ENCODE measurements at places on chromosomes 4 and X.

DNA sequence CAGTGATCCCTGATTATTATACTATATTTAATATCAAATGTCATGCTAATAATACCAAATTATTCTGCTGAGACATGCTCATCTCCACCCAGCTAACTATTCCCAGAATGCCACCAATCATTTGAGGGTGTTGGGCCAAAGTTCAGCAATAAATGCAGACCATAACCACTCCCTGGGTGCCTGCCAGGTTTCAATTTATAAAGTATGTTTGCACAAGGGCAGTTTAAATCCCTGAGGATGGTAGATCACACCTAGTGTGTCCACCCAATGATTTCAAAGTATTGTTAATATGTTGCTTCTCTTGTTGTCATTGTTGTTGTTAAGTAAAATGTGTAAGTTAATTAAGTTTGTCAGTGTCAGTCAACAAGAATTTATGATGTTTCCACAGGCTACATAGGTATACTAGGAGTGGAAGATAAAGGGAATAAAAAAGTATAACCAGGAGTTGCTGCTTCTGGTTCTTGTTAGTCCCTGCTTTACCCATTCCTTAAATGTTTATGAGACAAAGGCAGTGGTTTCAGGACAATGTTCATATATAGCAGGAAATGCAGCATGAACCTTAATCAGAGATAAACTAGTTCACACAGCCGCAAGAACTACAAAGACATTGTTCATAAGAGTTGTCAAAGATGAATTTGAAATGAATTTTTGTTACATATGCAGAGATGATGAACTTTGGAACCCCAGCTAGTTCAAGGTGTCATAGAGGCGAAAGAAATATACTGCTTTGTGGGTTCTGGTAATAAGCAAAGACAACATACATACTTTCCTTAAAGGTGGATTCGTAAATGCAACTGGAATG is 25.5 kb downstream of the HPGD start:
- no peak for DNase-seq

- no peak for DNase-seq
Observed at GRCh38 chr4:148487181-148487580, 45.0 kb upstream of the NR3C2 start.

DNA sequence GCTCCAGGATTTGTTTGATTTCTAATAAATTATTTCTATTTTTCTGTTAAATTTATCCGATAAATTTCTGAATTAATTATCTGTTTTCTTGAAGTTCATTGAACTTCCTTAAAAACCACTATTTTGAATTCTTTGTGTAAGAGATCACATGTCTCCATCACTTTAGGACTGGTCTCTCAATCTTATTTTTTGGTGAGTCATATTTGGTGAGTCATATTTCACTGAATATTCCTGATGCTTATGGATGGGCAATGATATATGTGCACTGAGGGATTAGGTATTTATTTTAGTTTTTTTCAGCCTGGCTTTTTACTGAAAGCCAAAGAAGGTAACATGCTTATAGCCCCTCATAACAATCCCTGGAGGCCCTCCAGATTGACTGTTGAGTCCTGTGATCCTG is 48.5 kb upstream of the IL15 start:
- DNase-seq = no peak

DNA sequence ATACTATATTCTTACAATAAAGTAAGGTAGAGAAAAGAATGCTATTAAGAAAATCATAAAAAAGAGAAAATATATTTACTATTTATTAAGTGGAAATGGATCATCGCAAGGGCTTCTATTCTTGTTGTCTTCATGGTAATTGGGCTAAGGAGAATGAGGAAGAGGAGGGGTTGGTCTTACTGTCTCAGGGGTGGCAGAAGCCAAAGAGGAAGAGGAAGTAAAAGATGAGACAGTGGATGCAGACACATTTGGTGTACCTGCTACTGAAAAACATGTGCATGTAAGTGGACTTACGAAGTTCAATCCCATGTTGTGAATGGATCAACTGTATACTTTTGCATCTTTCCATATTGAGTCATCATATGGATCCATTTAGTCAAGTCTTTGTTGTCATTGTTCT is 1502.1 kb upstream of the ADGRL3 start:
- no peak for DNase-seq

GRCh38 chrX:57156397-57157049 is 19.3 kb upstream of the SPIN2A start:
- DNase-seq = no peak

DNA sequence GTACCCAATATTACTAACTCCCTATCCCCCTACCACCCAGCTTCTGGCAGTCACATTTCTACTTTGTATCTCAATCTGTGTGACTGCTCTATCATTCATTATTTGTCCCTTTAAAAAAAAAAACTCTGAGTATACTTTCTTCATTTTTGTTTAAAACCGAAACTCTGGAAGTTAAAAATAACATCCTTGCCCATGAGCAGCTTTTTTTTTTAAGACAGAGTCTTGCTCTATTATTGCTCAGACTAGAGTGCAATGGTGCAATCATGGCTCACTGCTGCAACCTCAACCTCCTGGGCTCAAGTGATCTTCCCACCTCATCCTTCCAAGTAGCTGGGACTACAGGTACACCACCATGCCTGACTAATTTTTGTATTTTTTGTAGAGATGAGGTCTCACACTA is 15.8 kb downstream of the UBE2K start:
- DNase-seq = peak; percentile 38

DNA sequence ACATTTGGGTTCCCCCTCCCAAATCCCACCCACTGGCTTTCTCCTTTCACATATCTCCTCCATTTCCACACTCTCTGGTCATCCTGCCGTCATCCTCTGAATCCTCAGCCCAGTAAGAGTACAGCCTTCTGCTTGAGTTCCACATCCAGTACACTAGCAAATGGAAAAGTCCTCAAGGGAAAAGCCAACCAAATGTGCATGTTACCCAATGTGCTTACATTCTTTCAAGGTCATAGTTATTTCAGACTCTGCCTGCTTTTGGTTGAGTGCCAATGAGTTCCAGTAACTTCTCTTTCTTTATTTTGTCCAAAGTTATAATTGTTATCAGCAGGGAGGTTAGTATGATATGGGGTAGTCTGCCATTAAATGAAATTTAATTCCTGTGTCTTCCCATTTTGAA is 78.1 kb downstream of the SRPX start:
- DNase-seq = peak; percentile 64

GRCh38 chrX:132031867-132032266 is 8.8 kb downstream of the STK26 start:
- DNase-seq = no peak

DNA sequence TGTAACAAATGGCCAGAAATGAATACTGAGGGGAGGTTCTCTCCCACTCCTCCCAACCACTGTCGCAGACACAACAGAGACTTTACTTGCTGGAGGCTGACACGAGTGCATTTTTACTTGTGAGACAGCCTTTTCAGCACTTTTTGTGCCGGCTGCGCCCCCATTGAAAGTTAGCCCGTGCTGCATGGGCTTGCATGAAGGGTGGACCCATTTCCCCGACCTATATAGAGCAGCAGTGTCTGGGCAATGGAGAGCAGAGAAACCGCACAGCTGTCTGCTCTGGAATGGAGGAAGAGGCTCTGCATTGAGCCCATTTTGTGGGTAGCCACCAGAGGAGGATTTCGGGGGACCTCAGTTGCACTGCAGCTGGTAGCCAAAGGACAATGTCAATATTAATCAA is 208.8 kb downstream of the UGT8 start:
- no peak for DNase-seq

DNA sequence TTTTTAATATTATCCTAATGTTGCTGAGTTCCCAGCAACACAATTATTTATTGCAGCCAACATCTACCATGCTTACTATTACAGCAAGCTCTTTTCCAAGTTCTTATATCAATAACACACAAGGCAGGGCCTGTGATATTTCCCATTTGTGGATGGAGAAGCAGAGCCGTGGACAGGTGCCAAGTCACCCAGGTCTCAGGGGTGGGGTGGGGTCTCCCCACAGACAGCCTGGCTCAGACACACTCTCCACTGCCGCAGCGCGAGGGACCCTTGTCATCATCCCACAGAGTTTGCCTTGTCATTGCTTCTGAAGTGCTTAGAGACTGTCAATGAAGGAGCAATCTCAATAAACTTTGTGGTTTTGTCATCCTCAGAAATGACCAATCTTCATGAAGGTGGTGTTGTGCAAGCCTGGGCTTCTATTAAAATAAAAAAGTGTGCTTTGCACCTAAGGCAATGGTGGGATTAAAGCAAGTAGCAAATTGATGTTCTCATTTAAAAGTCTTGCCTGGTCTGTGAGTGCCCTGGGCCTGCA is 76.1 kb downstream of the SORBS2 start:
- DNase-seq = no peak

DNA sequence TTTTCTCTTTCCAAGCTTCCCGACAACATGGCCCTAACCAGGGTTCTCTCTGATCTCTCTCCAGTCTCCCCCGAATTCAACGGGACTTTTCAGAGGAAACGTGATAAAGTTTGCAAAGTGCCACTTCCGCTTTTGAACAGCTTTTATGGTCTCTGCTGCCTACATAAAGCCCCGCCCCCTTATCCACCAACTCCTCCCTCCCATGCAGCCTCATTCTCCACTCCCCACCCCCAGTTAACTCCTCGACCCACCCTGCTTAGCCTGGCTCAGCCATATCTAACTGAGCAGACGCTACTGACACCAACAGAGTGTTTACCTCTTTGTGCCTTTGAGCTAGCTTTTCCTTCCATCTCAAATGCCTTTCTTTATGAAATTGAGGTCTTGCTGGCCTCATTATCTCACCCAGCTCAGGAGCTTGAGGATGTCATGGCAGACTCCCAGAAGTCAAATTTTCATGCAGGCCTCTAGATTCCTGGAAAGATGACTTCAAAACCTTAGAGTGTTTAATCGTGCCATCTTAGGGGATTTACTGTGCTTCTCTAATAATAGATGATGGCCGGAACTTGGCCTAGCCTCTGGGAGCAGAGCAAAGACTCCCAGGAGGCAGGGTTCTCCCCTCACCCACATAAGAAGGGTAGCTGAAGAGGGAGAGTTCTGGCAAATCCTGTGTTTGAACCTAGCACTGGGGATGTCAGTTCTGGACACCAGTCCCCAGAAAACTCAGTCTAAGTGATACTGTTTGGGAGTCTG is 606.0 kb downstream of the BCOR start:
- DNase-seq = no peak

DNA sequence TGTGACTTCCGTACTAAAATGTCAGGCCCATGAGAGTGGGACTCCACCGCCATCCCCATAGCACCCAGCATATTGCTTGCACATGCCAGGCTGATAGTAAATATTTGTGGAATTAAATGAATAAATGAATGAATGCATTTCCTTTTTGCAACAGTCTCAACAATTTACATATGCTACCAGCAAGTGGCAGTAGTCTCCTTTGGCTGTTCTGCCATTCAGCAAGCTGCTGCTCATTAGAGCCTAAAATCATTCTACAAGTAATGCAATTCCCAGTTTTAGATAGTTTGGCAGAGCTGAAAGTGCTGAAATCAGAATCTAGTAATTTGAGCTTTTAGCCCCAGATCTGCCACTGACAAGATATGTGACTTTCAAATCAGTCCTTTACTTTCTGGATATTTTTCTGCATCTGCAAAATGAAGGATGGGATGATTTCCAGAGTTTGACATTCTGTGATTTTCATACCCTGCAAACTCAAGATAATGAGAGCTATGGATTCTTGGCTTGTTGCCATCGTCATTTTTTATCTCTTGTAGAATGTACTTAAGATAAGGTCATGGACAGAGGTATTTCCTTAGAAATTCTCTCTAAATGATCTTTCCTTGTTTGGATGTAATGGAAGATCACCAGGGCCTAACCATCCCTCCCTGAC is 35.7 kb upstream of the INTS6L start:
- DNase-seq = peak; percentile 16

DNA sequence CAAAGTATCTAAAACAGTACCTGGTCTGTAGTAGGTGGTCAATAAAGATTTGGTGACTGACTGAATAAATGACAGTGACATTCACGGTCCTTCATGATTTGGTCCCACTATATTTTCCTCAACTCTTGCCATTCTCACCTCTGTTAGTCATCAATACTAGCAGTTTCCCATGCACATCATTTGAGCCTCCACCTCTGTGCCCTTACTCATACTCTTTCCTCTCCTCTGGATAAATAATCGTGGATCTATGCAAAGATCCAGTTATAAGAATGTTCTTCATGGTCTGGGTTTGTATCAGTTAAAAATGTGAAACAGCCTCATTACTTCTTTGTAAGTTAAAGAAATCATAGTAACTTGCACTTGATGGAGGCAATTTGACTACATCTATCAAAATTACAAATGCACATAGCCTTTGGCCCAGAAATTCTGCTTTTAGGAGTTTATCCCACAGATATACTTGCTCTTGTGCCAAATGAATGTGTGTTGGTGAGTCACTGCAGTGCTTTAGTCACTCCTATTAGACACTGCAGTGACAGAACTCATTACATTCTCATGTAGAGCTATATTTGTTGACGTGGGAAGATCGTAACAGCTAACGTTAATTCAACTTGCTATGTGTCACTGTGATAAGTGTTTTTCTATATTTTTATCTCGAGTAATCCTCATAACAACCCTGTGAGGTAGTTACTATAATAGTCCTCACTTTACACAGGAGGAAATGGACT is 121.9 kb upstream of the SMIM10 start:
- DNase-seq = no peak

GRCh38 chr4:20592663-20593062 is 107.6 kb upstream of the PACRGL start:
- DNase-seq = no peak

- no peak for DNase-seq
Observed at GRCh38 chr4:44425614-44426208, 22.9 kb downstream of the KCTD8 start.

- no peak for DNase-seq
Observed at GRCh38 chr4:6734165-6734786, 18.3 kb downstream of the BLOC1S4 start.

DNA sequence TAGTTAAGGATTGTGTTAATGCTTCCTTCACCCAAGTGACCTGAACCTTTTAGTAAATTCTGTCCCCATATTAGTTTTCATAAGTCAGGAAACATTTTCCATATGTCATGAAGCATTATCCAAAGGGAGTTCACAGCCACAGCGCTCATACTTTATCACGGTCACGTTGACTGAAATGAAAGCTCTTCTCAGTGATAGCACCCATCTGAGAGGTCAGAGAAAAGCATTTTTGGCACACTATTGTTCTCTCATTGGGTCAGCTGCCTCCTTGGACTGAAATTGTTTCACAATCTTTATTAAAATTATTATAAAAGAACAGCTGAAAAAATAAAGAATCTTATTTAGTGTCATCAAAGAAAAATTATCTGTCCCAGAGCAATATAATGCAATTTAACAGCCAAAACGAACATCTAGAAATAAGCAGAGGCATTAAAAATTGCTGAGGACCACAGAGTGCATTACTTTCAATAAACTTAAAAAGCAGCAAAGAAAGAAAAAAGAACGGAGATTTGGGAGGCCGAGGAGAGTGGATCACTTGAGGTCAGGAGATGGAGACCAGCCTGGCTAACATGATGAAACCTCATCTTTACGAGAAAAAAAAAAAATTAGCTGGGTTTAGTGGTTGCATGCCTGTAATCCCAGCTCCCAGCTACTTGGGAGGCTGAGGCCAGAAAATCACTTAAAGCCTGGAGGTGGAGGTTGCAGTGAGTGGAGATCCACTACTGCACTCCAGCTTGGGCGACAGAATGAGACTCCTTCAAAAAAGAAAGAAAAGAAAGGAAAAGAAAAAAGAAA is 680.8 kb upstream of the FAM241A start:
- DNase-seq = no peak

GRCh38 chrX:18983666-18984380 is at the start of gene PHKA2:
TSS of gene PHKA2 (minus strand) at chrX:18984114. CDS start at chrX:18983932, 182 bp downstream.
- no peak for DNase-seq

Measured in AG09319 (cell line).